Amygdala (tissue), 56 donors: ENCODE measurements at places on chromosomes 12 and 14.

GRCh38 chr14:100143523-100143922 is 15.9 kb downstream of the DEGS2 start:
- DNase-seq, result no peak

GRCh38 chr12:104656921-104657320 is 200.2 kb downstream of the CHST11 start:
- no peak for DNase-seq

GRCh38 chr12:49827051-49827400 is 1.2 kb downstream of the NCKAP5L start:
- no peak for DNase-seq

DNA sequence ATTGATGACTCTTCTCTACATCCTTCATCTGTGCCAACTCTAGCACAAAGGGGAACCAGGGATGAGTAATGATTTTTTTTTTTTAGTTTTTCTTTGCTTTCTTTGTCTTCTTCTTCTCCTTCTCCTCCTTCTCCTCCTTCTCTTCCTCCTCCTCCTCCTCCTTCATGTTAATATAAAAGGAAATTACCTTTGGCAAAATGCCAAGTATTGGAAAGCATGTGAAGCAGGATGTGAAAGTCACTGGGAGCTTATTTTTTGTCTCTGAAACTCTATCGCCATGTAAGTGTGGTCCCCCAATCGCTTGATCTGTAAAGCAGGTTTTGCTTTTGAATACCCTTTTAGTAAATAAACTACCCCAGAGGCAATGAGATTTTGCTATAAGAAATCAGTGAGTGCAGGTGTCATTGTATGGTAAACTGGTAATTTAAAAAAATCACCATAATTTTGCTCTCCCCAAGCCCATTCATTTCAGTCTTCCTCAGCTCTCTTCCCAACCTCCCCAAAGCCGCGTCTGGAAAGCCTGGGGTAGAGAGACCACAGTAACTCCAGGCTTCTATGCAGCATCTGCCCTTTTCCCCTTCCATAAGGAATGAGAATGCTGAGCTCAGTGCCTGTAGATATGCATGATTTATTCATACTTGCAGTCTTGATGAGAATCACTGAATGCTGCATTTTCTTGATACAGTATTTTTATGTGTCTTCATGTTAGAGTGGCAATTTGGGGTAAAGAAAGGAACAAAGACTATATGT is 388.7 kb downstream of the TMEM117 start:
- DNase-seq, result no peak

DNA sequence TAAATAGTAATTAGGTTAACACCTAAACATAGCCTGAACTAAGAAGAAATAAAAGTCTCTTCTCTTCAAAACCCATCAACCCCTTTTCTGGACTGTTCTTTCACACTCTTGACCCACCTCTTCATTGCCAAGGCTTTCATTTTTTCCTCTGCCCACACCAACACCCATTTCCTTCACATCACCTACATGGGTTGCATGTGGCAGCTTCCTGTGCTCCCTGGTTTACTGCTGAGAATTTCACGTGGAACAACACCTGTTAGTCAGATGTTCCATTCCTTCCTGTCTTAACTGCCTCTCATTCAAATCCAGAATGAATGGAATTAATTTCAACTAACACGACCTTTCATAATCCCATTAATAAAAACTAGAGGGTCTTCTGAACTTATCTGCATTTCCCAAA is 157.3 kb downstream of the BCAT1 start:
- DNase-seq, result no peak

- no peak for DNase-seq
Observed at GRCh38 chr14:62066304-62066703, 304.1 kb downstream of the SNAPC1 start.

DNA sequence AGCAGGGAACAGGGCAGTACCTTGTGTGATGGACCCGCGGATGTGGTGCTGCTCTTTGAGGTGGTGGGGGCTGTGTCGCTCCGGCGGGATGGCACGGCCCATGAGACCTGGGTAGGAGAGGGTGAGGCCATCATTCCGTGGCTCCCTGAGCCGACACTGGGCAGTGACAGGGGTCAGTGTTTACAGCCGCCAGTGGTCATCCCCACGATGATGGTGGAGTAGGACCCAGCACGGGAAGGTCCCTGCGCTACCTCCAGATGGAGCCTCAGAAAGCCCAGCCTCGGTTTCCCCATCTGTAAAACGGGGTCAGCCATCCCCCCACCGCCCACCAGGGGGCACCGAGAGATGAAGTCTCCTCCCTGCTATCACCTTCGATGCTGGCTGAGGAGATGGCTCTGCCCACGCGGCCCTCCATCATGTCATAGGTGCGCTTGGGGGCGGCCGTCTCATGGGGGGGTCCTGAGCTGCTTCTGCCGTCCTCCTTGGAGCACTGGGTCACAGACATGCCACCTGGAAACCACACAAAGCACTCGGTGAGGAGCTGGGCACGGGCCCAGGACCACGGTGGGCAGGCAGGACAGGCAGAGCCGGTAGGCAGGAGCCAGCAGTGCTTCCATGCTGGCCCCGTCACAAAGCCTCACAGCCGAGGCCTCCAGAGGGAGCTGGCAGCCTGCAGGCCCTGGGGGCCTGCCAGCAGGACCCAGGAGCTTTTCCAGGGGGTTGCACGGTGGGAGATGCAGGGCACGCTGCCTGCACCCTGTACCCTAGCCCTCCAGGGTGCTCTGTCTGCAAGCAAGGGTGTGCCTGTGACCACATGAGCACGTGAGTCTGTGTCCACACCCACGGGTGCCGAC is 53.1 kb downstream of the RFLNA start:
- peak; percentile 40 for DNase-seq

DNA sequence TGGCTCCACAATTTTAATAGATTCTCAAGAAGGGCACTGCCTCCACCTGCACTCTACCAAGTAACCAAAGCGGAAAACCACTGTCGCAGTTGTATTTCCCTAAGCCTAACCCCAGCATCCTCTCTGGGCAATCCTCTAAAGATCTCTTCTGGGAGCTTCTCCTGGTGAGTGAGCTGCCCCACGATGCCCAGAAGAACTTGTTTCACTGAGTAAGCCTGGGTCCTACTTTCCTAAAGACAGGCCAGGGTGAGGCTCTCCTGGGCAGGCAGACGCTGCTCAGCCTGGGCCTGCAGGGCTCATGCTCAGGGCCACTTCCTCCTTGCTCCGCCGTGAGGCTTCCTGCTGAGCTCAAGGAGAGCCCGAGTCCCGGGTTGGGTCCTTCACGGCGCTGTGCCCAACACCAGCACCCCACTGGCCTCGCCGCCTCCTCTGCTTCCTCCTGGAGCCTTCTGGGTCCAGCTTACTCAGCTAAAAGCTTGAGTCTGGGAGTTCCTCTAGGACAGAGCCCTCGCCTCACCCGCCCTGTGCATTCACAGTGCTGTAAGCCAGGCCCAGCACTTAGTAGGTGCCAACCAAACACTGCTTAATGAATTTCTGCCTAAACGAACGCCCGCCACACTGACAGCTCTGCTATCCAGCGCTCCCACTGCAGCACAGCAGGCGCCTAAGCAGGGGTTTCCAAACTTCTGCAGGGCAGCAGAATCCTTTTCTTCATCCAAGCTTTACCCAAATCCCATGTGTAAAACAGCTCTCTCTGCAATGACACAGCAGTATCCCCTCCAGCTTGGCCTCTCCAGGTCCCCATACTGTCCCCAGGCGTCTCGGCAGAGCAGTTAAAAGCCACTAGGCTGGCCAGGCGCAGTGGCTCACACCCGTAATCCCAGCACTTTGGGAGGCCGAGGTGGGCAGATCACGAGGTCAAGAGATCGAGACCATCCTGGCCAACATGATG is 5.7 kb downstream of the RAB35 start:
- peak; percentile 14 for DNase-seq
